ENCODE measurements at places on chromosomes 3 and 15.

GRCh38 chr3:181253796-181254195, 264.3 kb upstream of the DNAJC19 start:
- no peak for DNase-seq

GRCh38 chr15:38012894-38013293, 78.5 kb downstream of the TMCO5A start:
- no peak for DNase-seq

DNA sequence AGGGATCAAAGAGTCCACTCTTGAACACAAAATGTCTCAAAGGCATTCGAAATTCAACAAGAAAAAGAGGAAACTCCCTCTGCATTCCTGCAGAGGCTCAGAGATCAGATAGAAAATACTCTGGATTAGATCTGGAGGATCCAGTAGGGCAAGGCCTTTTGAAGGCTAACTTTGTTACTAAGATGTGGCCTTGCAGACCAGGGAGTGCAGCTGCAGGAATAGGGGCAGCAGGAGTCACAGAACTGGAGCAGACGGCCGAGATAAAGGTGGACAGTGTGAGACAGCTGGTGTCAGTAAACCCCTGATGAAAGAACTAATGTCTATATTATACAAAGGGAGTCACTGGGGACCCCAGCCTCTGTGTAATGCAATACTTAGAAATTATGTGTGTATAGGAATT, 84.5 kb upstream of the PLSCR4 start:
- DNase-seq = no peak

- DNase-seq = no peak
These were observed 6.5 kb upstream of the DYNC1LI1 start for GRCh38 chr3:32577174-32577573.

GRCh38 chr15:59252137-59252536, 45.5 kb downstream of the LDHAL6B start:
- DNase-seq = no peak

DNA sequence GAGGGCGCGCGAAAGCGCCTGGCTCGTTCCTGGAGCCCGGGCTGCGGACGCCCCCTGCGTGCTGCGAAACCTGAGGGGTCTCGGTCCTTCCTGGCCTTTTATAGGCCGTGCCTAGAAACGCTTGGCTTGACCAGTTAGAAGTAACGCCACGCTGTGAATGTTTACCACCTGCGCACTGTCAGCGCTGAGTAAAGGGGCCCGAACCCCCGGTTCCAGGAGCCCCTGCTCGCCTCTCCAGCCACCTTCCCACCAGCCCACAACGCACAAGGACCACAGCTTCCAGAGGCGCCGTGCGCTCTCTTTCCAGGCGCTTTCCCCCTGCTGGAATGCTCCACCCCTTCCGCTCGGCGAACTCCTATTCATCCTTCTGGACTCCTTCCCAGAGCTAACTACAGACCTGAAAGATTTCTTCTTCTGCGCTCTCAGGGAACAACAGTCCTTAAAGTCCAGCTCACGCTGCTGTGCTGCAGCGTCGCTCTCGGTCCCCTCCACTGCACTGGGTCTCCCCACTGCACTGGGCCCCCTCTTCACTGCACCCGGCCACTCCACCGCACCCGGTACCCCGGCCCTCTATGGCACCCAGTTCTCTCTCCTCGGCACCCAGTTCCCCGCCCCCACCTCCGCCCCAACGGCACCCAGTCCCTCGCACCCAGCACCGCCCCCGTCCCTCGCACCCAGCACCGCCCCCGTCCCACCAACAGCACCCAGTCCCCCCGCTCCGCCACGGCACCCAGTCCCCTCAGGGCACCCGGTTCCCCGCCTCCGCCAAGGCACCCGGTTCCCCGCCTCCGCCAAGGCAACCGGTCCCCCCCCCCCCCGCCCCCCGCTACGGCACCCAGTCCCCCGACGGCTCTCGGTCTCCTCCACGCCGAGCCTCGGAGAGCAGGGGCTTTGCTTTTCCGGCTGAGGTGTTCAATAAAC, 69.8 kb downstream of the SQOR start:
- no peak for DNase-seq

- DNase-seq = no peak
These were observed 35.3 kb downstream of the ANXA2 start for GRCh38 chr15:60362321-60363086.

GRCh38 chr3:194009892-194010533, 125.9 kb upstream of the HES1 start:
- no peak for DNase-seq

GRCh38 chr3:52406231-52406661, 38.7 kb downstream of the SEMA3G start:
- peak; percentile 99 for DNase-seq

DNA sequence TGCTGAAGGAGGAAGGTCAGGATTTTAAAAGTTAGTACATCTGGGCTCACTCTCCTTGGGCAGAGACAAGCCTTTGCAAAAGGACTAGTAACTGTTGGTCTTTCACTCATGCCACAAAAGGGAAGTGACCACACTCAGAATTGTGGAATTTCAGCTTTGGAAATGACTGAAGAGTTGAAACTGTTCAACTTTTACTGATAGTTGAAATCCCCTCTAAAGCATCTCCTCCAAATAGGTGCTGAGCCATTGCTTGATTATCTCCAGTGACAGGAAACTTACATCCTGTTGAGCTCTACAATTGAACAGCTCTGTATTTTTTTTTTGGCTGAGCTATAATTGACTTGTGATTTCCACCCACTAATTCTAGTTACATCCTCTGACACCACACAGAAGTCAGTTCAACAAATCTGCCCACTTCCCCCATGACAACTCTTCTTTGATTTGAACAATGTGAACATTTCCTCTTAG, 254.8 kb upstream of the TPRG1 start:
- no peak for DNase-seq

DNA sequence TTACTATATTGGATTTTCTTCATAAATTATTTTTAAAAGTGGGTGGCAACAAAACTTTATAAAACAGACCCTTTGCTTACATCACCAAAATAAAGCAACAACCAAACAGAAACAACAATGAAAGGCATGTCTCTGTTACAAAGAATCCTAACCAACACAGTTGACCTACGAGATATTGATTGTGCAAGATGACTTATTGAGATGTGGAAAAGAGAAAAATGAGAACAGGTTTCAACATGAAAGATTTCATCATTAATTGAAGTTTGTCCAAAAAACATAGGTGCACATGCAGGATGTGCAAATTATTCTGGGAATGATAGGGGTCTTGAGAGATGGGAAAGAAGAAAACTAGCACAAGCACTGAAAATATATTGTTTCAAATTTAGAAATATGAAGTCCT, 9.0 kb downstream of the GMNC start:
- peak; percentile 42 for DNase-seq

DNA sequence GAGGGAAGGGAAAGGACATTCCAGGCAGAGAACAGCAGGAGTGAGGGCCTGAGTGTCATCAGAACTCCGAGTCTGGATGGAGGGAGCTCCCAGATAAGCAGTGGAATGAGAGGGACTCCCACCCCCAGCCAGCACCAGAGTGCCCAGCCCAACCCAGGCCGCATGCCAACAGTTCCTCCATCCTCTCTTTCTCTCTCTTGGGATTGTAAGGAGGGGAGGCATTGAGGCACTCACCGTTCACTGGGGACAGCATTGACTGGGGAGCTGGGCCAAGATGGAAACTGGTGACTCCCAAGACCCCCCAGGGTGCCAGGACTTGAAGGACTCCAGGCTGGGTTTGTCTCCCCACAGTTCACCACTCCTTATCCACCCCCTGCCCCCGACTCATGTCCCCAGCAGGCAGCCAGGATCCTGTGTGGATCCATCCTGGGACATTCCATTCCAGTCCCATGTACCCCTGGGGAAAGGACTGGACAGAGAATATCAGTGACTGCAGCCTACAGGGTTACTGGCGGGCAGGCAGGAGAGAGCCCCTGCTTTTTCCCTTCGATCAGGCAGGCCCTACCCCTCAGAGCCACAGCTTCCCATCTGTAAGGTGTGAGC, 15.7 kb downstream of the PTH1R start:
- no peak for DNase-seq

DNA sequence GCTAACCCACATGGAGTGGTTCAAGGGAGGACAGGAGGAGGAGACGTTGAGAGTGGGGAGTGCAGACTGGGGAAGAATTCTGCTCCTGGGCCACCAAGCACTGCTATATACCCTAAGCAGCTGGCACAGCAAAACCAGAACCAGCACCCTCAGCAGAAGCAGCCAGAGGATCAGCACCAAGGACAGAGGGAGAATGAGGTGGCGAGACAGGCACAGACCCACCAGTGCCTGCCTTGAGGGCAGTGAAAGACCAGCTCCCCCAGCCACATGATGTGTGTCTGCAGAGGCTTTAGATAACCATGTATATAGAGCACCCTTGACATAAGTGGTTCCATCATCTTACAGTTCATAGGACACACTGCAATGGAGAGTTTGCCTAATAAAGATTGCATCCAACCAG, 319.0 kb downstream of the GABRB3 start:
- DNase-seq = no peak

- no peak for DNase-seq
These were observed 730 bp upstream of the RPL14 start for GRCh38 chr3:40456279-40456939.

DNA sequence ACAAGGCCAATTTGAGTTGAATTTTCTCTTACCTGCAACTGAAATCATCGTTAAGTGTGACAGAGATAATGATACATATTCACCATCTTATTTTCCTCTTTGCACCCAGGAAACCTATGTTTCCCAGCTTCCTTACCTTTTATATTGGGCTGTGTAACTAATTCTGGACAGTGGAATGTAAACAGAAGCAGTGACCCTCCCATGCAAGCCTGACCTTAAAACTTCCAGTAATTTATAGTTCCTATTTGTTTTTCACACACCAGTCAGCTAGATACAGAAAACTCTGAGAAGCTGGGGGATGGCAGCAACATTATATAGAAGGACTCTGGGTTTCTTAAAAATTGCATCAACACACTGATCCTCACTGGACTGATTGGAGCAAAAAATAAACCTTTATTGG, 4.5 kb upstream of the ZNF280D start:
- no peak for DNase-seq

DNA sequence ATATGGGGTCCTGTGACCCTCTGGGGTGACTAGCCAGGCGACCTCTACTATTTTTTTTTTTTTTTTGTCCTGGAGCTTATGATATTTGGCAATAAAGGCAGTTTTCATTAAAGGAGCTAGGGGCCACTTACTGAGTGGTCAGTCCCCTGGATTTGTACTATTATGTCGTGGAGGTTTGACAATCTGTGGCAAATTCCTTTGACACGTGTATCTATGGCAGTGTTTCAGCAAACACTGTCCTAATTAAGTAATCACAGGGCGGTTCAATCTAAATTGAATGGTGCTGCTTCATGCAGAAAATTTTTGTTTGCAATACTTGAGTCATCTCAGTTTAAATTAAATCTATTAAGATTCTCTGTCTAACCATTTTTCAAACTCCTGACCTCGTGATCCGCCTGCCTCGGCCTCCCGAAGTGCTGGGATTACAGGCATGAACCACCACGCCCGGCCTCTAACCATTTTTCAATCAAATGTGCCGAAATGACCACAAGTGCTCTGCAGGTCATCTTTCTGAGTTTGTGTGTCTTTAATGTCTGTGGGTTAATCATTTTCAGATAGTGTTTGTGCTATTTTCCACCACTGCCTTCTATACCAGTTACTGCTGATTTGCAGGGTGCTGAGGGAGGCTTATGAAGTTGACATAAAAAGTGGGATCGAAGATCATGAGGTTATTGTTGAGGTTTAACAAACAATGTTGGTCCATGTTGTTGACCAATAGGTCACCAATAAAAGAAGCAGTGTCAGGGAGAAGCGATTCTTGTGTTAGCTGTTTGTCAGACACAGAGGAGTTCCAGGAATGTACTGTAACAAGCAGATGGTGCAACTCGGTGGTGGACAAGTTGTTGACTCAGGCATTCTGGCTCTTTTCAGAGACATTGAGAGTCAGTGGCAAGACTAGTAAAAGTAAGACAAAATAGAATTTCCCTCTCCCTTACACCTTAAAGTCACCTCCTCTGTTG, 18.6 kb upstream of the SLC2A2 start:
- DNase-seq = peak; percentile 37

- peak; percentile 91 for DNase-seq
These were observed 617.6 kb upstream of the UBE2E2 start for GRCh38 chr3:22585504-22585903.

DNA sequence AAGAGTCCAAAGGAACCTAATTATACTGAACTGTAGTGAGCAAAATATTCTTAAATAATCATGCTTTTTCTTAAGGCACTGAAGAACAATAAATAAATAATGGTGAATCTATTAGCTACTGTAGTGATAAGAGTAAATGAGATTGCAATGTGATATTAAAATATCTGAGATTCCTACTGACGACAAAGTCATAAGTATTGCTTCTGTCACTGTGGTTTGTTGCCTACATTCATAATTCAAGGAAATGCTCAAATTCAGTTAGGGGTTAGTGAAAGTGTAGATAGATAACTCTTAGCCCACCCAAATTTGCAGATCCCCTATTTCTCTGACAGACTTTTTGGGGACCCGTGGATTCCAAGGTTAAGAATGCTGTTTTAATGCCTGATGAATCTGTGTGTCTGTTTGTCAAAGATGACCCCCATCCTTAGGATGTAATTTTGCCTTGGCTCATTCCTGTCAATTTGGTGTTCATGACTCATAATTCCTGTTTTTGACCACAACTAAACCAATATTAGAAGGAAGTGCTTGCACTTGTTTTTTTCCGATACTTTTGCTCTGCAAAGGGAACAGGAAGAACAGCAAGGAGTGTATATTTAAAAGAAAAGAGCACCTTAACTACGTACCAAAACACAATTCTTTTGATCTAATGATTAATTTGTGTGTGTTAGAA, 86.7 kb downstream of the MAGI1 start:
- peak; percentile 28 for DNase-seq

- no peak for DNase-seq
These were observed 169.1 kb upstream of the ZPLD1 start for GRCh38 chr3:102265720-102266119.

DNA sequence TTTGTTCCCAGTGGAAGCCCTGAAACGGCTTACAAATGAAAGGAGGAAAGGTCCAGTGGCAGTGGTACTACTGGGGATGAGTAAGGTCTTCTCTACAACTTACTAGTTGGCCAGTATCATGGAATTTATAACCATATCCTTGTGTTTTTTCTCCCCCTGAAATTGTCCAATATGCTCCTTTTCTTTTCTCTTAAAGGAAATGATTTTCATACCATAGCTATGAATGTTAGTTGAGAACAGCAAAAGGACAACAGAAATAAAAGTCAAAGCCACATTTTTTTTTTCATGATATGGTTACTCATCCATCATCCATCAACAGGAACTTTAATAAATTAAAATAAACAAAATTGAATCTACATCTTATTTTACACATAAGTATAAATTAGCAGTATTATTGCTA, 450.4 kb downstream of the MFSD1 start:
- DNase-seq = no peak

DNA sequence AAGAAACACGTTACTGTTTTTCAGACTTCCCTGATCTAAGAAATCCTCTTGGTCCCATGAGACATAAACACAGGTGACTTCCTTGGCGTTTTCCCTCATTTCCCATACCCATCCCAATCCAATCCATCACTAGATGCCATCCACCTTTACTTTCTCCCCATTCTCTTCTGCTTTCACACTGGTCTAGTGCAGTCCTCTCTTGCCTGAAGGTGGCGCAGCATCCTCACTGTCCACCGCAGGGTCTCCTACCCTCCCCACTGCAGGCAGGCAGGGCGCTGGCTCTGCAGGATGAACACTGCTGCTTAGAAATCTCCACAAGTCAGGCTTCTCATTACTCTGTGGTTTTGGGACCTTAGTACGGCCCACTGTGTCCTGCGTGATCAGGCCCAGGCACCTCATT, 58.2 kb downstream of the RAB7A start:
- no peak for DNase-seq

GRCh38 chr3:9890249-9891071, at the start of gene JAGN1:
JAGN1 (plus strand) TSS chr3:9890610; CDS start chr3:9890723, 113 bp downstream.
- peak; percentile 77 for DNase-seq
